Stimulated activated CD4-positive, alpha-beta T cell treated with anti-CD3 and anti-CD28 coated beads, Interleukin-12 subunit alpha, Interleukin-12 subunit beta, amount 100 ng/mL, for 24 hours (primary cell): ENCODE measurements at places on chromosomes 7 and 10.

DNA sequence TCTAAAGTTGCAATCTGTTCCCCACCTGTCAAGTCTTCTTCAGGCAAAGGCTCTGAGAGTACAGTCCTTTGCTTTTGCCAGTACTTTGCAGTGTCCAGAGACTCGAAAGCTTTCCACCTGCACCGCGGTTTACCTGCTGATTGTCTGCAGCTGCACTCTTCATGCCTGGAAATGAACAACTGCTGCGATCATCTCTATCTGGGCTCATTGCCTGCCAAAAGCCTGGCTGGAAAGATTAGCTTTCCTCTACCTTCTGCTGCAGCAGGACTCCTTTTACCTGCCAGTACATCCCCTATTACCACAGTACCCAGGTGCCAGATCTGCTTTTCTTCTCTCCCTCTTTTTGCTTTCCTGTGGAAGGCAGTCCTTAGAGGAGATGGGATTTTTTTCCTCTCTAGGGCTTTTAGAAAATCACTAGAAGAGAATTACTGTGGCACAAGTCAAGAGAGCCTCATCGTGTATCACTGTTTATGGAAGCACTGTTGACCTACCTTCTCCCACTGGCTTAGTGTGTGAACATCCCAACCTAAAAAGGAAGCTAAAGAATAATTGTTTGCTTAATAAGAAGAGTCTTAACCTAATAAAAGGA is 2.2 kb downstream of the STRIP2 start:
- no peak for DNase-seq

DNA sequence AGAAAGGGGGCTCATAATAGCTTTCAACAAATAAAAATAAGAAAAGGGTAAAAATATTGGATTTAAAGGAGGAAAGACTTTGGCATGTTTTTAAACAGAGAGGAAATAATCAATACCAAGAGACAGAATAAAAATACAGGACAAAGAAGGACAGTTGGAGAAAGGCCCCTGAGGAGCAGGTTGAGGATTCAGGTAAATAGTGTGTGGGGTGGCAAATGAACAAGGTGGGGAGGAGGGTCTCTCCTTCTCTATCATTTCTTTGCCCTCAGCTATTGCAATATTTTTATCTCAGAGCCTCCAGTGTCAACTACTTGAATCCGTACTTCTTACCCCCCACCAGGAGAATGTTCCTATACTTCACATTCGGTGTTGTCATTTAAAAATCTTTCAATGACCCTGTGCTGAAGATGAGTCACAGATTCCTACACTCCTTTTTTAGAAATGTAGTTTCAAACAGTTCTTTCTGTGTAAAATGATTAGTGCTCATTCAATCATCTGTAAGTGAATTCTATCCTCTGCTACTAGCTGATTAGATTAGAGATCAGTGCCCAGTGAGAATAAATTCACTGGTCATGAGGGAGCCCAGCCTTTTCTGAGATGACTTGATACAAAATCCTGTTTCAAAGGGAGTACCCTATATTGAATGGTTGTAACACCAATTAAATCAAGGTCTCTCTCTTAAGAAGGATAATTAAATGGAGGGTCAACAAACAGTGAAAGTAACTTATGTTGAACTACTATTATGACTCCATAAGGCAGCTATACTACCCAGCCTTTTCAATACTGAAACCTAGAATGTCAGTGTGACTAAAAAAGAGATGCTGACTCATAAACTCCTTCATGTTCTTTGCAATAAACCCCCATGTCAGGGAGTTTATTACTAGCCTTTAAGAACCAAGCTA is 50.4 kb upstream of the WNT16 start:
- no peak for DNase-seq

- DNase-seq = no peak
Measured at GRCh38 chr7:151194188-151194587, 7.1 kb upstream of the ASB10 start.

- no peak for DNase-seq
Measured at GRCh38 chr10:4246881-4247358, 461.9 kb upstream of the KLF6 start.

- DNase-seq = no peak
Measured at GRCh38 chr7:127877951-127878350, 153.3 kb downstream of the LRRC4 start.

- no peak for DNase-seq
Measured at GRCh38 chr7:47361236-47361635, 220.7 kb downstream of the TNS3 start.

- no peak for DNase-seq
Measured at GRCh38 chr7:52100-52499, 140.3 kb upstream of the FAM20C start.

- no peak for DNase-seq
Measured at GRCh38 chr7:18831943-18832342, 285.5 kb downstream of the TWIST1 start.

DNA sequence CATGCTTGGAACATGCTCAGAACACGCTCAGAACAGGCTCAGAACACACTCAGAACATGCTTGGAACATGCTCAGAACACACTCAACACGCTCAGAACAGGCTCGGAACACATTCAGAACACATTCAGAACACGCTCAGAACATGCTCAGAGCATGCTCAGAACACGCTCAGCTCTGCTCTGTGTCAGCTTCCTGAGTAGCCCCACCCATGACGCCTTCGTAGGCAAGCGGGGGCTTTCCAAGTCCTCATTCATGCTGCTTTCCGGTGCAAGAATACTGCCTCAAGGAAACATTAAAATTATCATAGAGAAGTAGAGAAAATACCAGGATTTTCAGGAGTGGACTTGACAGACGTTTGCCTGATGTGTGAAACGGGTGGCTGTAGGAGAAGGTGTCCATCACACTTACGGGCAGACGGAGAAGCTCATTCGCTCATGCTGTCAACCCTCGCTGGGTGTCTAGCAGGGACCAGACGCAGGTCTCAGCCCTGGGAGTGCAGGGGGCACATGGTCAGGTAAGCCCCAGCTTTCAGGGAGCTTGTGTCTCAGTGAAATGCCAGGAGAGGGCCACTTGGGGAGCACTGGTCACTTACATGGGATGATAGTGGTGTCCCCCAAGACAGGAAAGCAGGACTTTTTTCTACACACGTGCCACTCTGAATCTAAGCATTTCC is 24.7 kb downstream of the EN2 start:
- DNase-seq = no peak

- DNase-seq = no peak
Measured at GRCh38 chr7:27616186-27616491, 46.5 kb downstream of the HIBADH start.

GRCh38 chr10:97805096-97805884 is 33.5 kb upstream of the SFRP5 start:
- DNase-seq = no peak

DNA sequence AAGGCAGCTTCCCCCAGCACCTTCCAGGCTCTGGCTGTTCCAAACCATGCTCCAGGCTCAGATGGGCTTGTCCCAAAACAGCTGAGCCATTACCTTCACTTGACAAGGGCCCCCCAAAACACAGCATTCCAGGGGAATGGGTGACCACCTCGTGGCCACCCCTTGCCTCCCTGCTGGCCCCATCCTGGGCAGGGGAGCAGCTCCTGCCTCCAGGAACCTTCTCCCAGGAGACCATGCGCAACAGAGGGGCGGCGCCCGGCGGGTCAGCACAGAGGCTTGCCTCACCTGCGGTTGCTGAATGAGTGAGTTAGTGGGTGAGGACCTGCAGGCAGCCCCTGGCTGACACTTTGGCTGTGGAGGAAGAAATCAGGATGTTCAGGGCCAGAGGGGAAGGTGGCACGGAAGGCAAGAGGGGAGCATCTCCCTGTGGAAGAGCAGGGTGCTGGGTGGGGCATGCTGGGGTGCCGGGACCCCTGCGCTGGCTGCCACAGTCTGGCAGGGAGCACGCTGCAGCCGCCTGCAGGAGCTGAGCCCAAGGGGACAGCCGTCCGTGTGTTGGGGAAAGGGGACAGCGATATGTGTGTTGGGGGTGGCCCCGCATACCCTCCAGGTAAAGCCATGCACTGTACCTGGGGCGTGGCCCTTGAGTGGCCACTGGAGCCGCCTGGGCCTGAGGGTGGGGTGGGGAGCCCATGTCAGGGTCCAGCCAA is 54.7 kb downstream of the PWWP2B start:
- no peak for DNase-seq

- no peak for DNase-seq
Measured at GRCh38 chr10:129506101-129506797, 39.2 kb downstream of the MGMT start.

DNA sequence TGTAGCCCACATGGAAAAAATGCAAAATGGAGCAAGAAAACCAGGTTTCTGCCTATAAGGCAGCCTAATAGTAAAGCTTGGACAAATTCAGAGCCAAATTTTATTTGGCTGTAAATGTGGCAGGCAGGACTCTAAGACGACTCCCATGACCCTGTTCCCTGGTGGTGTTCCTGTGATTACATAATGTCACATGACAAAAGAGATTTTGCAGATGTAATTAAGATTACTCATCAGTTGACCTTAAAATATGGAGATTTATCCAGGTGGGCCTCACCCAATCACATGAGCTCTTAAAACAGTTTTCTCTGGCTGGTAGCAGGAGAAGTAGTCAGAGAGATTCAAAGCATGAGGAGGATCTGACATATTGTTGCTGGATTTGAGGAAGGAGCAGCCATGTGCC is 303.1 kb upstream of the IMMP2L start:
- DNase-seq = no peak

GRCh38 chr10:33377658-33378025 is 43.2 kb upstream of the NRP1 start:
- DNase-seq = no peak

- DNase-seq = no peak
Measured at GRCh38 chr10:34641913-34642558, 173.1 kb downstream of the PARD3 start.

- DNase-seq = no peak
Measured at GRCh38 chr10:1724921-1725488, 12.3 kb downstream of the ADARB2 start.

DNA sequence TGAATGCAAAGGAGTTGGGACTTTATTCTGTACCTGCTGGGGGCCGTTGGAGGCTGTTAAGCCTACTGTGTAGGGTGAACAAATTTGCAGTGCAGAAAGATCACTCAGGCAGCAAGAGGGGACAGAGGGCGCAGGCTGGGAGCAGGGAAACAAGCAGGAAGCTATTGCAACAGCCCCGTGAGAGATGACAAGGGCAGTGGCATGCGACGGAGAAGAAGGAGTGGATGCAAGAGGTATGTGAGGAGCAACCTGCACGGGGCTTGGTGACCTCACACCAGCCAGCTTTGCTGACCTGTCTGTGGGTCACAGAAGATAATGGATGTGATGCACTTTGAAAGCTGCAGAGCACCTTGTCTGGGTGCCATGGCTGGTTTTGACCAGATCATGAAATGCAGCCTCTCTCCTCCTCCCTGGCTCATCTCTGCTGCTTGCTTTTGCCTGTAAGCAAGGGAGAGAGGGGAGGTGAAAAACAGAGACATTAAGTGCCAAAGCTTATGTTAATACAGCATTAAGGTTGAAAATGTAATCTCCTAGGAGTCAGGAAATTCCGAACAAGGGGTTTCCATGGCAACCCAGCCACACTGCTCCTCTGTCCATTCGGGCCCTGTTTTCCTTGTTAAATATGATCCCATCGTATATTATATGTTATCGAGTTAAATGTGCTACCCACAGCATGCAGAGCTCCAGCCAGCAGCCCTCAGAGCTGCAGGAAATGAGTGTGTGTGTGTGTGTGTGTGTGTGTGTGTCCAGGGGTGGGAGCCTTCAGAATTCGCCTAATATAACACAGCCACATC is 314.3 kb upstream of the ZMIZ1 start:
- DNase-seq = no peak

GRCh38 chr10:116155191-116155590 is 117.8 kb downstream of the GFRA1 start:
- no peak for DNase-seq

GRCh38 chr7:132280335-132280734 is 295.9 kb downstream of the PLXNA4 start:
- no peak for DNase-seq

- DNase-seq = no peak
Measured at GRCh38 chr7:134254311-134254710, 62.4 kb downstream of the SLC35B4 start.

DNA sequence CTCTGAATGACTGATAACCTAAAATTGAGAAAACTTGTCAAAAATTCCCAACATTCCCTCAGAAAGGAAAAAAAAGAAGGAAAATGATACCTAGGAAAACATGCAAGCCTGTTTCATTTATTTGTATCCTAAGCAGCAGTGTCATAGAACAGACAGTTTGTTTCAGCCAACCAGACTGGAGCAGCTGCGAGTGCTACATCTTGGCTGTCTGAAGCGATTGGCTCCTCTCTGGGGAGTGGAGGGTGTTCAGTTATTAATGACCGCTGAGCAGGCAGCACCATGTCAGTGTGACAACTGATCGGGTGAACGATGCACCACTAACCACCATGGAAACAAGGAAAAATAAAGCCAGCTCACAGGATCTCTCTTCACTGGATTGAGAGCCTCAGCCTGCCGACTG is at the start of gene LRRN3:
TSS of gene LRRN3 (plus strand) at position 282 of the 400 bp plus-strand sequence. CDS start 31,646 bp downstream, outside the sequence.
- no peak for DNase-seq

- DNase-seq = peak; percentile 46
Measured at GRCh38 chr7:158973440-158973839, 117.1 kb downstream of the DYNC2I1 start.

GRCh38 chr7:120043250-120043649 is 229.7 kb upstream of the KCND2 start:
- no peak for DNase-seq

- no peak for DNase-seq
Measured at GRCh38 chr10:79410315-79411094, 34.9 kb downstream of the ZCCHC24 start.

DNA sequence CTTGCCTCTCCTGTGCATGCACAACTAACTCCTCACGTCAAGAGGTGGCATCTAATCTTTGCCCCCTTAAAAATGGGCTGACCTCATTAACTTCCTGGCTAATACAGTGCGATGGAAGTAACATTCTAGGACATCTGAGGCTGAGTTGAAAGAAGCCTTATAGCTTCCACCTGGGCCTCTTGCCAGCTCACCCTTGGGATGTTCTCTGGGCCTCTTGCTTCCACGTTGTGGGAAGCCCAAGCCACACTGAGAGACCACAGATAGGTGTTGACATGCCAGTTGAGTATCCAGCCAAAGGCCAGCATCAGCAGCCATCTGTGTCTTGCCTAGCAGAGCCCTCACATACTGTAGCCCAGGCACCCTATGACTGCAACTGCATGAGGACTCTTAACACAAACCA is 60.8 kb upstream of the GDF10 start:
- DNase-seq = no peak

- DNase-seq = no peak
Measured at GRCh38 chr7:100942045-100942774, 7.1 kb upstream of the MUC3A start.

GRCh38 chr10:98664329-98665042 is 217.8 kb upstream of the HPS1 start:
- peak; percentile 1 for DNase-seq

- peak; percentile 17 for DNase-seq
Measured at GRCh38 chr7:105011831-105012502, 2.0 kb upstream of the KMT2E start.
